ENCODE measurements at places on chromosomes 6 and 20.

DNA sequence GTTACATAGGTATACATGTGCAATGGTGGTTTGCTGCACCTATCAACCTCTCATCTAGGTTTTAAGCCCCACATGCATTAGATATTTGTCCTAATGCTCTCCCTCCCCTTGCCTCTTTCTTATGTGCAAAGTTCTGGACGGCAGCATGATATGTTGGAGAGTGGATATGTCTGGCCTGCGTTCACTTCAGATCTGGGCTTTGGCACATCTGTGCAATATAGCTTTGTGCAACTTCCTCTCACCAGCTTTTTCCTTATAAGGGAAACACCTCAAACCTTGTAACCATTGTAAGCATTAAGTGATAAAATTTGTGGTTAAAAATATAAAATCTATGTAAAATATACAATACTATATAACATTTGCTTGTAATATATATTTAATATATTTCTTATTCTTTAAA lies 288.0 kb downstream of the PHACTR1 start:
- DNase-seq = no peak

- no peak for DNase-seq
Measured at GRCh38 chr6:51562198-51562597, 525.2 kb downstream of the PKHD1 start.

DNA sequence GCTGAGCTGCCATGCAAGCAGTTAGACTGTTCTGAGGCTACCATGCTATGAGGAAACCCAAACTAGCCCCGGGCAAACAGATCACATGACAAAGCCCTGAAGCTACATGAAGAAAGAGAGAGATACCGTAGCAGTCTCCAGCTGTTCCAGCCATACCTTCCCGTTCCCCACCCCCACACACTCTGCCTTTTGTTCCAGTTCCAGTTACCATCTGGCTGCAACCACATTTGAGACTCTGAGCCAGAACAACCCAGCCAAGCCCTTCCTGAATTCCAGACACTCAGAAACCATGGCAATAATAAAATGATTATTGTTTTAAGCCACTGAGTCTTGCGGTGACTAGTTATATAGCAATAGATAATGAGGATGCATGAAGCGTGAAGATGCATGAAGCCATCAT lies 28.3 kb downstream of the RIN2 start:
- no peak for DNase-seq

- DNase-seq = no peak
Measured at GRCh38 chr6:163955096-163955495, 540.6 kb downstream of the QKI start.

GRCh38 chr6:155291291-155291690 lies 23.0 kb downstream of the TFB1M start:
- no peak for DNase-seq

GRCh38 chr6:142088858-142089216 lies 43.9 kb upstream of the GJE1 start:
- DNase-seq = no peak

GRCh38 chr6:83609248-83609647 lies 96.9 kb downstream of the PRSS35 start:
- DNase-seq = no peak

- DNase-seq = no peak
Measured at GRCh38 chr6:35596448-35597442, 84.0 kb upstream of the TULP1 start.

DNA sequence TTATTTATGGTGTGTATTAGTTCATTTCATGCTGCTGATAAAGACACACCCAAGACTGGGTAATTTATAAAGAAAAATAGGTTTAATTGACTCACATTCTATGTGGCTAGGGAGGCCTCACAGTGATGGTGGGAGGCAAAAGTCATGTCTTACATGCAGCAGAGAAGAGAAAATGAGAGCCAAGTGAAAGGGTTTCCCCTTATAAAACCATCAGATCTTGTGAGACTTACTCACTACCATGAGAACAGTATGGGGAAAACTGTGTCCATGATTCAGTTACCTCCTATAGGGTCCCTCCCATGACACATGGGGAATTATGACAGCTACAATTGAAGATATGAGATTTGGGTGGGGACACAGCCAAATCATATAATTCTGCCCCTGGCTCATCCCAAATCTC lies 150.0 kb upstream of the AHI1 start:
- no peak for DNase-seq

DNA sequence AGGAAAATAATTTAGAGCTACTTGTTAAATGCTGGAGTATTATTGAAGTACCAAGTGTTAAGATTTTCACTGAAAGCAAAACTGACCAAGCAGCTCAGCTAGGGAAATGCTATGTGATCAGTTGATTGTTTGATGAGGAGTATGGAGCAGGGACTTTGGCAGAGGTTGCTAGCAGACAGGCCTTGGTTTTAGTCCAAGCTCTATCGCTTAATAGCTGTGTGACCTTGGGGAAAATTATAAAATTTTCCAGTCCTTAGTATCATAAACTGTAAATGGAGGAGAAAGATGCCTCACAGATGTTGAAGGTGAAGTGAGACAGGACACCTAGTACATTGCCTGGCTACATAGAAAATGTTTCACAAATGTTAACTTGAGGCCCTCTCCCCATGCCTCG lies 136.6 kb downstream of the MTHFD1L start:
- no peak for DNase-seq

DNA sequence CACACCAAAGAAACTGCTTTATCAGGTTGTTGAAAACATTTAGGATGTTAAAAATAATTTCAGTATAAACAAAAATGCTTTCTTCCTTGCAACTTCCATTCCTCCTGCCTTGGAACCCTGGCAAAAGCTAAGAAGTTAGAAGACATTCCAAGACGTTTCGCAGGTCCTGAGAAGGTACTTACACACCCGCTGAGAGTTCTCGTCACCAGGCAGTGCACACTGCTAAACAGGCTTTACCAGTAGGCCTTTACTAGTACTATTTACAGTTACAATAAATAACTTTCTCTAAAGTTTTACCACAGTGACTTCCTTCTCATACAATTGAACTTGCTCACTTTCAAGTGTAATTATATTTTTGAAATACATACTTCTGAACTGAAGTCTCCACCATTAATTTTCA lies 81.4 kb upstream of the RPS6KA2 start:
- no peak for DNase-seq

DNA sequence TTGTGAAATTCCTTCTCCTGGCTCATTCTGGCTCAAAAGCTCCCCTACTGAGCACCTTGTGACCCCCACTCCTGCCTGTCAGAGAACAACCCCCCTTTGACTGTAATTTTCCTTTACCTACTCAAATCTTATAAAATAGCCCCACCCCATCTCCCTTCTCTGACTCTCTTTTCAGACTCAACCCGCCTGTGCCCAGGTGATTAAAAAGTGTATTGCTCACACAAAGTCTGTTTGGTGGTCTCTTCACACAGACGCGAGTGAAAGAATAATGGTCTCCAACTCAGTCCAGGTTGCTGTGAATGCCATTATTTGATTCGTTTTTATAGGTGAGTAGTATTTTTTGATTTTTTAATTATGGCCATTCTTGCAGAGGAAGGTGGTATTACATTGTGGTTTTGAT lies 414.1 kb upstream of the FKBP1C start:
- DNase-seq = no peak

- no peak for DNase-seq
Measured at GRCh38 chr20:40855269-40855668, 166.2 kb upstream of the MAFB start.

DNA sequence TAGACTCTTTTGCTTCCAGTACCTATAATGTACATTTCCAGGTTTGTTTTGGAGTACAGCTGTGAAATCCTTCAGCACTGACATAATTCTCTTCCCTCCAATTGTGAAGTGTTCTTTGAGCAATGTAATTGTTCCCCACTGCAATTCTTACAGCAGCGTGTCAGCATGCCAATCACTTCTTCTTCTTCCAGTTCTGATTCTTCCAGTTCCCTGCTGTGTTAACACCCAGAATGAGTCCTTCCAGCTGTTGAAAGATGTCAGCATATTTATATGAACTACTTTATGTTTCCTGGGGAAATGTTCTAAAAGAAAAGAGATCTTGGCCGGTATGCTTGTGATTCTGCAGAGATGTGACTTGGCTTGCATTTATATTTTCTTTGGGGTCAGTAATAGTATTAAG lies 213.9 kb downstream of the UNC5CL start:
- no peak for DNase-seq

DNA sequence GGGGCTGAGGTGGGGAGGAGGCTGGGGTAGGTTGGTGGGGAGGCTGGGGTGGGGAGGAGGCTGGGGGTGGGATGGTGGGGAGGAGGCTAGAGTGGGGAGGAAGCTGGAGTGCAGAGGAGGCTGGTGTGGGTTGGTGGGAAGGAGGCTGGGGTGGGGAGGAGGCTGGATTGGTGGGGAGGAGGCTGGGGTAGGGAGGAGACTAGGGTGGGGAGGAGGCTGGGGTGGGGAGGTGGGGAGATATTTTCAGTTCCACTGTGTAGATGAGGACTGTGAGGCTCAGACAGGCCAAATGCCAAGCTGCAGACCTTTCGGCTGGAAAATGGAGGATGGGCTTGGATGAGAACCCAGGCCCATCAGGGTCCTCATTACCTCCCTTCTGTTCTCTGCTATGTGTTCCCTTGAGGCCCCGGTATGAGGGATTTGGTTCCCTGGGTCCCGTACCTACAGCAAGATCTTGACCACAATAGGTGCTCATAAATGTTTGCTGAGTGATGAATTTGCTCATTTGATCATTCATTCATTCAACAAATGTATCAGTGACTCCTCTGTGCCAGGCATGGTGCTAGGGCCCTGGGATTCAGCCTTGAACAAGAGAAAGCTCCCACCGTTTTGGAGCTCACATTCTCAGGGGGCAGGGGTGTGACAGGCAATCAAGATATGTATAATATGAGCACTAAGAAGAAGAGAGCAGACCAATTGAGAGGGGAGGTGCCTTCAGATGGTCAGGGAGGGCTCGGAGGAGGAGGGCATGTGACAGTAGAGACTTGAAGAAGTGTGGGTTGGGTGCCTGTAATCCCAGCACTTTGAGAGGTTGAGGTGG lies 36.1 kb upstream of the NOL4L start:
- no peak for DNase-seq

- DNase-seq = no peak
Measured at GRCh38 chr6:67667637-67668422, 967.3 kb upstream of the ADGRB3 start.

DNA sequence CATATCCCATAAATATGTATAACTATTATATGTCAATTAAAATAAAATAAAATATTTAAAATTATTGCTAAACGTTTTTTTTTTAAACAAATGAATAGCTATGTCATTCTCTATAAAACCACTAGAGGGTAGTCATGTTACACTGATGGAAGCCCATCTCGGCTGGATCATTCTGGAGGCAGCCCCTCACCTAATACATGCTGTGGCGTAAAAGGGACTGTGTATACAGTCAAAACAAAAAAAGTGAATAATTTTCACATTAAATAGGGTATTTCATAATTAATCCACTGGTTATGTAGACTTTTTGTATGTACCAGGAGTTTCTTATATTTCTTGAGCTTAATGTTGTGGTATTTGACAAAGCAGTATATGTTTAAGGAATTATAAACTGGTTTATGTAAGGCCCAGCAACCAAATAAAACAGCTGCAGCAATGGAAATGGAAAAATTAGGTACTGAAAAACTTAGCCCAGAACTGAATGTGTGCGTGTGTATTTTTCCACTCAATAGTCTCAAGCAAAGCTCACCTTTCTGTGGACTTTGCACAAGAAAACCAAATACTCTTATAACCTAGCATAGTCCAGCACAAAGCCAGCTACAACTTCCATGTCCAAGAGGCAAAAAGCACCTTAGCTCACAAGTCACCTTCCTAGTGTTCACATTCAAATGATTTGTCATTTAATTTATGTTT lies 81.7 kb downstream of the COL9A1 start:
- no peak for DNase-seq

- no peak for DNase-seq
Measured at GRCh38 chr20:51930775-51931174, 128.5 kb upstream of the SALL4 start.

DNA sequence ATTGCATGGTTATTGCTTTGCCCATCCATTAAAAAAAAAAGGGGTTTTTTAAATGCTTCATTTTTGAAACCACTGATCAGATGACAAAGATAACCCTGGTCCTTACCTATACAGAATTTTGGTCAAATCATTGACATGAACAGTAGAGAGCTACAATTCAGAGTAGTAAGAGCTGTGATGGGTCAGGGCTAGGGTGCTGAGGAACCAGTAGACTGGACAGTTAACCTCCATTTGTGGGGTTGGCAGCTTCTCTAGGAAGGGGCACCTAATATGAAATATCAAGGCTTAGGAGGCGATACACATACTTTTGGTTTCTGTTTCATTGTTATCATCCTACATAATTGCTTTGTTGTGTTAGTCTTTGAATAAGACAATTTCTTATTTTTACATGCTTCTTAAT lies 55.1 kb downstream of the ORC3 start:
- no peak for DNase-seq

DNA sequence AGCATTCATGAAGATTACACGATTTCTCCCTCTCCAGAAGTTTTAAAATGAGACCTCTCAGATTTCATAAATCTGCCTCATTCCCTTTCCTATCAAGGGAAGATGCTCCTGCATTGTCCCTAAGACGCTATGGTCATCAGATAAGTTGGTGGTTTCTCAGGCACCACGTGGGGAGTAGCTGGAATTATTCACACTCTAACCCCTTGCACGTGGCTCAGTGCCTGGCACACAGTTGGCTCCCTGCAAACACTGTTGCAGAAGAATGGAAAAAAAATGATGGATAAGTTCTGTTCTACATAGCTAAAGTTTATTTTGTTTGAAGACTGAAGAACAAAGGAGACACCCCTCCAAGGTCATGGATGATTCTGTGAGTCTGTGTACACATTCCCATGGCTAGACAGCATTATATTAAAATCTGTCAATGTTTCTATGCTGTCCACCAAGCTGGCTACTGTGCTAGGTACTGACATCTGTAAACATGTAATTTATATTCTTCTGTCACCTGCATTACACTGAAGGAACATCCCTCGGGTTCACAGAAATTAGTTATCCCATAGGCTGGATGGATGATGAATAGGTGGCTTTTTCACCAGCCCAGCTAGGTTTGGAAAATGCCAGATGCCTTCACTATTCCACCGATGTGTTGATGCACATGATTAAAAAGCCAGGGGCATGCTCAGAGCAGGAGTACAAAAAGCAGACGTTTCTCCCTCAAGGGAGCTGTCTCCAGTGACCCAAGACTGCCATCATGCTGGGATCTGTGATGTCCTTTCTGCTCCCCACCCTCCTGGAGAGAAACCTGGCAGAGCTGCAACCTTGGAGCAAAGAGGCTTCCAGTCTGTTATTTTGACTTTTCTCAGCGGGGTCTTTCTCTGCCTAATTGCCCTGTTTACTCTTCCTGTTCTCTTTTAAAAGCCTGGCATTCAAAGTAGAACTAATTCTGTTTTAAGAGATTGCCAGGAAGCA lies 610.5 kb downstream of the UTRN start:
- no peak for DNase-seq

- no peak for DNase-seq
Measured at GRCh38 chr6:7776509-7776908, 50.6 kb downstream of the BMP6 start.

Measured in stimulated activated CD4-positive, alpha-beta T cell treated with anti-CD3 and anti-CD28 coated beads, Interleukin-4, amount 100 ng/mL, for 48 hours (primary cell).